ENCODE measurements at places on chromosomes 11 and 22.
A peak's percentile ranks its signal among the peaks of the same experiment; 100 is the strongest.

GRCh38 chr11:20912922-20913512 is 243.6 kb downstream of the NELL1 start:
- peak; percentile 17 for DNase-seq

DNA sequence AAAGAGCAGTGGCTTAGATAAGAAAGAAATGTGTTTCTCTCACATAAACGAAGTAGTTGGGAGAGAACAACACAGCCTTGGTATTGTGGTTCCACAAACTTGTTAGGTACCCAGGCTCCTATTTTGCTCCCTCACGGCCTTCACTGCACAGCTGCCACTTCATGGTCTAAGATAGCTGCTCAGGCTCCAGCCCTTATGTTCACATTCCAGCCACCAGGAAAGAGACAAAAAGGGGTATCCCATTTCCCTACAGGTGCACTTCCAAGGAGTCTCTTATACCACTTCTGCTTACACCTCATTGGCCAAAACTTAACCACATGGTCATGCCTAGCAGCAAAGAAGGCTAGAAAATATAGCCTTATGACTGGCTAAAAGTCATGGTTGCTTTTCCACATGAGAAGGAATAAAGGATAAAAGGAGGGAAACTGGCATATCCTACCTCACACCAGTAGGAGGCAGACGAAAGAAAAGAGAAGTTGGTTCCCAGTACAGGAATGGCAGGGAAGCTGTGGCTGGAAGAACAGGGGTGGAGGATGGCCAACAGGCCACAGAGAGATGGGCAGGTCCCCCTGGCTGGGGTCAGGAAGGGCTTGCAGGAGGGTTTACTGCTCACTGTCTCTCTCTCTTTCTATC is 5.4 kb upstream of the HDHD5 start:
- DNase-seq: peak; percentile 76

GRCh38 chr11:94673951-94674491 is 94.1 kb upstream of the AMOTL1 start:
- no peak for DNase-seq

- DNase-seq: no peak
Observed at GRCh38 chr22:49667236-49667635, 160.4 kb downstream of the BRD1 start.

DNA sequence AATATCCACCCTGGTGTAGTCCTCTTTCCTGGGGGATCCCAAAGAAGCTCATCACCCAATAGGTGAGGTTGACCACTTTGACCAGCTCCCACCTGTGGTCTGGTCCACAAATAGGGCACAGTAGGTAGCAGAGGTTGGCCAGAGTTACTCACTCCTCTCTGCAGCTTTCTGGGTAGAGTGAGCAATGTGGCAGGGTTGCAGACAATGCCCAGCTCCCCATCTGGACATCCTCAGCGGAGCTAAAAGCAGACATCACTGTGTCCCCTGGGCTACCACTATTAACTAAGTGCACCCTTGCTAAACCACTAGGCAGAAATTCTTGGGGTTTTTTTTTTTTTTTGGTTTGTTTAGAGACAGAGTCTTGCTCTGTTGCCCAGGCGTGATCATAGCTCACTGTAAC is 48.4 kb upstream of the TP53I11 start:
- no peak for DNase-seq

- DNase-seq: no peak
Observed at GRCh38 chr11:2898366-2899079, 12.9 kb upstream of the CDKN1C start.

DNA sequence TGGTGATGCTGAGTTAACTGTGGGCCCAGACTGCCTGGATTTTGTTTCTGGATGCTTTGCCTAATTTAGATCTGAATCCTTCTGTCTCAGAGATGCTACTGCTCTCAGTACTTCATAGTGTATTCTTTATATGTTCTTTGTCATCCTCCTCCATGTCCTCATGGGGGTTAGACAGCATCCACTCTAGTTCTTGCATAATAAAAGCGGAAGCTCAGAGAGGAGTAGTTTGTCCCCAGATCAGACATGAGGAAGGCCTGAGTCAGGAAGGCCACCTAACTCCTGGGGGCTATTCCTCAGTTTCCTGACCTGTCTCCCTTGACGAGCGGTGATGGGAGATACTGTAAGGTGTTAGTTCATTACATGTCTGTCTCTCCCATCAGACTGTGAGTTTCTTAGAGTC is 90.2 kb downstream of the SCN3B start:
- no peak for DNase-seq

DNA sequence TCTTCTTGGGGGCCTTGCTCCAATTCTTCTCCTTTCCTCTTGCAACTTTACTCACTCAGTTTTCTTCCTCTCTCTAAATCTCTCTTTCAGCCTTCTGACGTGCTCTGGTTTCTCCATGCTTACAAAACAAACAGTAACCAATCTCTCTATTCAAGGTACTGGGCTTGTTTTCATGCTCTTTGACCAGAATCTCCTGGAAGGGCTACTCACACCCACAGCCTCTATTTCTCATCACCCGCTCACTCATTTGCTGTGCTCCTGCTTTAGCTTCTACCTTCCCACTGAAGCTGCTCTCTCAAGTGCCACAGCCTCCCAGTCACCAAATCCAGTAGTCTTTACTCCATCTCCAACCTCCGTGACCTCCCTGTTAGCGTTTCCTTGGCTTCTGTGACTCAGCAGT is 60.4 kb downstream of the SERGEF start:
- DNase-seq: no peak

- peak; percentile 99 for DNase-seq
Observed at GRCh38 chr22:41448189-41448808, 1.7 kb upstream of the TOB2 start.

GRCh38 chr22:30289980-30290313 is 642 bp upstream of the CASTOR1 start:
- peak; percentile 75 for DNase-seq

GRCh38 chr11:62999649-63000048 is 14.9 kb upstream of the SLC22A6 start:
- DNase-seq: no peak

DNA sequence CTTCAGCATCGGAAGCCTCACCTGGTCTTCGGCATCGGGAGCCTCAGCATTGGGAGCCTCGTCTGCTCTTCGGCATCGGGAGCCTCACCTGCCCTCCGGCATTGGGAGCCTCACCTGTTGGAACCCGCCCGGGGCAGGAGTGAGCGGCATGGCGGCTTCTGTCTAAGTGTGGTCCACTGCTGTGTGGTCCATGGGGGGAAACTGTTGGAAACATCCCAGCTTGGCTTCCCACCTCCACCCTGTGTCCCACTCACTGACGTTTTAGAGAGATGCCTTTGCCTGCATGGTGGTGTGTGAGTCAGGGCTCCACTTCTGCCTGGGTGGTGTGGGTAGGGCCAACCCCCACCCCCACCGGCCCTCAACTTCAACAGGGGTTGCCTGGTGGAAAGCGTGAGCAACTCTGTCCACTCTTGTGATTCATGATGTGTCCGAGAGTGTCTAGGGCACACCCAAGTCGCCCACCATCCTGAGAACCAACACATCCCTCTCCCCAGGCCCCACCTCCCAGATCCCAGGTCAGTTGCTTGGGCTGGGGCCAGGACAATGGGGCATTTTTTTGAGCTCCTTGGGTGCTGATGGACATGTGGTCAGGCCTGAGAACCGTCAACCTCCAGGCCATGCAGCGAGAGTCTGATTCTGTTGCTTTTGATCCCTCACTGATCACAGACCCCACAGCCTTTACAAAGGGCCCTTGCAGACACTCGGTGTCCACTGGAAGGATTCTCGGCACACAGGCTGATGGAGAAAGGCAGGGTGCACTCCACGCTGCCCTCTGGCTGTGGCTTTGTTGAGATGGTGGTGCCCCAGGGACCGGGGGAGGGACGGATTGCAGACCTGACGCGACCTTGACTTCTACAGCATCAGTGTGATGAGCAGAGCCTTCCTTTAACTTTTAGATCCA is 406.7 kb downstream of the TBC1D22A start:
- DNase-seq: peak; percentile 53

DNA sequence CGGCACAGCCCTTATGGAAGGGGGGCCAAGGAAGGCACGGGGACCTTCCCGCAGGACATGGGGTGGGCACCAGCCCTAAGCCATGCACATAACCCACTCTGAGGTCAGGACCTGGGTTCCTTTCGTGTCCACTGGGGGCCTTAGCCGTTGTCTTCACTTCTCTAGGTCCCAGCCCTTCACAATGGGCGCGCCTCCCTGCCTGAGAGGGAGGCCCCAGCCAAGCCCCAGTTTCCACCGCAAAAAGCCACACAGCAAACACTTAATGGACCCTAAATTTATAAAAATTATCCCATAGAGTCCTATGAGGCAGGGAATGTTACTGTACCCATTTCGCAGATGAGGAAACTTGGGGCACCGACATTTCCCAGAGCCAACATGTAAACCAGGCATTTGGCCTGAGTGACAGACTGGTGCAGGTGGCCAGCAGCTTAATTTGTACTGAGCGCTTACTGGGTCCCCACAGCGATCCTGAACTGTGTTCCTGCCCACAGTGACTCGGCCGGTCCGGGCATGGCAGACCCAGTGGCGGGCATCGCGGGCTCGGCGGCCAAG is 1.2 kb downstream of the GAS2L1 start:
- DNase-seq: no peak

DNA sequence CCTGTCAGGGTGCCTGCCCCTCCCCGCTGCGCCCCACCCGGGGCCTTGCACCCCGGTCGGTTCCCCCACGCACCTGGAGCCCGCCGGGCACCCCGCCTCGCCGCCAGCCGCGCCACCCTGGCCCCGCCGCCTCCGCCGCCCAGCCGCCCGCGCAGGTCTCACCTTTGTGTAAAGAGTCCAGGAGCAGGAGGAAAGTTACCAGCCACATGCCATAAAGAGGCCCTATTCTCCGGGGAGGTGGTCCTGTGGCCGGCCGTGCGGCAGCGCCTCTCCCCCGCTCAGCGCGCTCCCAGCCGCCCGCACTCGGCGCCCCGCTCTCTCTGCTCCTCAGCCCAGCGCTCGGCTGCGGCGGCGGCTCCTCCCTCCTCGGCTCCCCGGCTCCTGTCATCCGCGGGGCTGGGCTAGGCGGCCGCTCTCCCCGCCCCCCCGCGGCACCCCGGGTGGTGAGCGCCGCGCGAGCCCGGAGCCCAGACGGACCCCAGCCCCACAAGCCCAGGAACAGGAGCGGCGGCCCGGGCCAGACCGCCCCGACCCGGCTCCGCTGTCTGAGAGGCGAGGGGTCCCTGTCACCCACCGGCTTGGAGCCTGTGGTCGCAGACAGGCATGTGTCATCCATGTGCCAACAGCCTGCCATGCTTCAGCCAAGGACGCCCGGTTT is at the start of gene DSCAML1:
DSCAML1 (minus strand) TSS at position 345 of the 658 bp plus-strand sequence; CDS start at position 208, 137 bp downstream.
- peak; percentile 70 for DNase-seq

- no peak for DNase-seq
Observed at GRCh38 chr11:14417186-14417585, 58.2 kb upstream of the RRAS2 start.

DNA sequence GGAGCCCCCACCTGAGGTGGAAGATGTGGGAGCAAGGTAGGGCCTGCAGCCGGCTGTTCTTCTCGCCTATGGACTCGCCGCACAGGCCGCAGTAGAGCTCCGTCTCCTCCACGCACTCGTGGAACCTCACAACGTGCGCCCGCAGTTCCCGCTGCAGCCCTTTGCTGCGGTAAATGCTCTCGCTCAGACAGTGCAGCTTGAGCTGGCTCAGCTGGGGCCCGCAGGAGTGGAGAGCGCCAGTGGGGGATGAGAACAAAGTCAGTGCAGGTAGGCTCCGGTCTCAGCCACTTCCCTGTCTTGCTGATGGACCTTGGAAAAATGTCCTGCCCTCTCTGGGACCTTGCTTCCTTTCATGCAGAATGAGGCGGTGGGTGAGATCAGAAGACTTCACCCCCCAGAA is 10.2 kb downstream of the RAPSN start:
- peak; percentile 57 for DNase-seq

DNA sequence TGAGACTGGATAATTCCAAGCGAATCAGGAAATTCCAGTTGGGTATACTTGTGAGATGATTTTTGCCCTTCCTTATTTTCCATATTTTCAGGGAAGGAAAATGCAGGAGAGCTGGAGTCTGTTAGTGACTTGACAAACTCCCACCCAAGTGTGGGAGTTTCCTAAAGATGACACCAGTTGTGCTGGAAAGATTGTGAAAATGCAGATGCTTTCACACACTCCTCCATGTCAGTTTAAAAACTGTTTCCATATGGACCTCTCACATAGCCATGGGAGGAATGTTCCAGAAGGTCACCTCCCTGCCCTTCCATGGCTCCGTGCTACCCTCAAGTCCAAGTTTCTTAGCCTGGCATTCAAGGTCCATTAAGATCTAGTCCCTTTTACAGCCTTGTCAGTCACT is 350.7 kb upstream of the NARS2 start:
- DNase-seq: no peak

DNA sequence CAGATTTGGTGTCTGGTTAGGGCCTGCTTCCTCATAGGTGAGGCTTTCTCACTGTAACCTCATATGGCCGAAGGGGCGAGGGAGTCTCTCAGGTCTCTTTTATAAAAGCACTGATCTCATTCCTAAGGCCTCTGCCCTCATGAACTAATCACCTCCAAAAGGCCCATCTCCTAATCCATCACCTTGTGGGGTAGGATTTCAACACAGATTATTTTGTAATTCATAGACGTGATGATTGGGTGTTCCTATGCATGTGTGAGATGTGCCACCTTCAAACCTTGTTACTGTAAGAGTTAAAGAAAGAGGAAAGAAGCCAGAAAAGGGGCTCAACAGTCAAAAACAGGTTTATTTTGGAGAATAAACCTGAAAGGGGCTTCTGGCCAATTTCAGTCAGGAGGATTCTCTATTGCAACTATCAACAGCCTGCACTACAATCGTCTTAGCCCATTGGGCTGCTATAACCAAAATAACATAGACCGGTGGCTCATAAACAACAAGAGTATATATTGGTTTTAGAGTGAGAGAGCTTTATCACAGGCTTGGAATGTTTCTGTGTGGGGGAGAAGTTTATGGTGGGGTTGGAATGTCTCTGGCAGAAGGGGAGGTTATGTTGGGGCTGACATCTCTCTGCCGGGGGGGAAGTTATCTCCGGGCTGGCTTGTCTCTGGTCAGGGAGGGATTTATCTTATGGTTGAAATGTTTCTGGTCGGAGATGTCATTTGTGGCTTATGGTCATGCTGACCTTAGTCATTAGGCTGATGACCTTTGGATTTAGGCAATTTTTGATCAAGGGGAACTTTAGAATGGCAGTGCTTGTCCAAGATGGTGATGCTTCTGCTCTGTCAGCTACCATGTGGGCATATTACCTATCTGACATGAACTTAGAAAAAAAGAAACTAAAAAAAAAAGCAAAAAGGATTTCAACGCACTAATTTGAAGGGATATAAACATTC is 35.1 kb downstream of the CSF2RB start:
- no peak for DNase-seq

DNA sequence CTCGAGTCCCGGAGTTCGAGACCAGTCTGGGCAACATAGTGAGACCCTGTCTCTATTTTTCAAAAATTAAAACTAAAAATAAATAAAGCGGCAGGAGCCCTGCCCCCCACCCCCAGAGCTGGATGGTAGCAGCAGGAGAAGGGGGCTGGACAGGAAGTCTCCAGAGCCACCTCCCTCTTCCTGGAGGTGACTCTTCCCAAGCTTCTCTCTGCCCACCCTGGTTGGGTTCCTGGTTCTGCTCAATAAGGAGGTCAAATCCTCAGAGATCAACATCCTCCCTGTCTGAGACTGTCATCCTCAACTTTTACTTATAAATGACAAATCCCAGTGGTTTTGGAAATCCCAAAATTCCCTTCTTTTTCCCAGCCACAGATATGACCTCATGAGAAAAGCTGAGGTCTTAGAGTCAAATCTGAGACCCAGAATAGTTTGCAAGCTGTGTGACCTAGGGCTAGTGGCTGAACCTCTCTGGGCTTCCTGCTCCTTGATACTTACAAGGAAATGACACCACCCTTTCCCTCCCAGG is 987 bp downstream of the C1QTNF6 start:
- no peak for DNase-seq

Measured in GM23338 (cell line).